ENCODE measurements at places on chromosomes 12 and 14.

DNA sequence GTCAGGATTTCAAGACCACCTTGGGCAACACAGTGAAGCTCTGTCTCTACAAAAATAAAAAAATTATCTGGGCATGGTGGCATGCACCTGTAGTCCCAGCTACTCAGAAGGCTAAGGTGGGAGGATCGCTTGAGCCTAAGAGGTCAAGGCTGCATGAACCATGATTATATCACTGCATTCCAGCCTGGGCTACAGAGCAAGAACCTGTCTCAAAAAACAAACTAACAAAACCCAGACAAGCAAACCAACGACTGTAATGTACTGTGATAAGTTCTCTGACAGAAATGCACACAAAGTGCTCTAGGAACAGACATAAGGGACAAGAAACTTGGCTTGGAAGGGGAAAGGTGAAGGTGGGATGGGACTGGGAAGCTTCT is 22.4 kb downstream of the ENTPD5 start:
- no peak for DNase-seq

DNA sequence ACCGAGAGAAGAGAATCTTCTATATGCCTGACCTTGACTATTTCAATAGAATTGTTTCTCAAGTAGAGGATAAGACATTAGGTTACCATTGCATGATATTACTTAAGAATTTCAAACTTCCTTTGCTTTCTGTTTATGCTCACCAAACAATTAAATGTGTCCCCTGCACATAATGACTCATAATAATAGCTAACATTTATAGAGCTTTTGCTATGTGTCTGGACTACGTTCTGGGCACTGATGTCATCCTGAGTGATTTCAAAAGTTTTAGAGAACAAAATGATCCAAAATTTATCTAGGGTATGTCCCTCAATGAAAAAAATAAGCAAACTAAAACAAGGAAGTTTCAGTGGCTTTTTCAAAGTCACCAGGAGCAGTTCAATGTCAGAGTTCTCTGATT is 38.8 kb downstream of the SLC15A5 start:
- DNase-seq, result no peak

- no peak for DNase-seq
Observed at GRCh38 chr12:94080341-94081009, 67.9 kb upstream of the PLXNC1 start.

DNA sequence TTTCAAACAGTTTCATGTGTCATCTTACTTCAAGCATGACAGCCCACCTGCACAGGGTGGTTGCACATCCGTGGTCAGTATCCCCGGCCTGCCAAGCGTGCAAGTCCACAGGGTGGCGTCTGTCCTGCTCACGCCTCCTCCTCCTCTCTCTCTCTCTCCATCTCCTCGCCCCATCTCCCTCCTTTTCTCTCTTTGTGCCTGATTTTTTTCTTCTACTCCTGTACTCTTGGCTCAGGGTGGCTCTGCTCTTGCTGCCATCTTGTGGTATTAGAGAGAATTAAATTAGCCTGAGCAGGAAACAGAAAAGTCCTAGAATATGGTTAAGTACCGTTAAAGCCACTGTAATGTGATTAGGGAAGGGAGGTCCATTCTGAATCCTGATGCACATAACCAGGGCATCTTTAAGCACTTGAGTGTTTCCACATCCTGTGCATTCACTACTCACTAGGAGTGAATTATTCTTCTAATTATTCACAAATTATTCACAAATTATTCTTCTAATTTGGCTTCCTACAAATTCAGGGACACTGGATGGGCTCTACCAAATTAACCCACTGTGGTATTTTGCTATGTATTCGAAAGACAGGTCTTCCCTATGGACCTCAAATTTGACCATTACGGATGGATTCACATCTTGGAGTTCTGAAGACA is 25.5 kb upstream of the DTX1 start:
- no peak for DNase-seq

DNA sequence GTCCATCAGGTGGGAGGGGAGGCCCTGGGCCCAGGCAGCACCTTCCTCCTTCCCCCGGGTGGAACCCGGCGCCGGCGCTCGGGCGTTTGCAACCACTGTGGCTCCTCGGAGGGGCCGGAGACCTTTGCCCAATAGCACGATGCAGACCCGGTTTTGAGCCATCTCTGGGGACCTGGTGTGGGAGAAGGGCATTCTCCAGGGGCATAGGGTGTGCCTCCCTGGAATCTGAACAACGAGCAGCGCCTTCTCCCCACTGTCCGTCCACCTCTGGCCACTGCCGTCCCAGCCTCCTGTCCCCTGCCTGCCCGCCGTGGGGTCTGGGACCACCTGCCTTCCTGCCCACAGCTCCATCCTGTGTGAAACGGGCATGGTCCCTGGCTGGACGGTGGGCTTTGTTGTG is 12.5 kb downstream of the ZFYVE21 start:
- no peak for DNase-seq

DNA sequence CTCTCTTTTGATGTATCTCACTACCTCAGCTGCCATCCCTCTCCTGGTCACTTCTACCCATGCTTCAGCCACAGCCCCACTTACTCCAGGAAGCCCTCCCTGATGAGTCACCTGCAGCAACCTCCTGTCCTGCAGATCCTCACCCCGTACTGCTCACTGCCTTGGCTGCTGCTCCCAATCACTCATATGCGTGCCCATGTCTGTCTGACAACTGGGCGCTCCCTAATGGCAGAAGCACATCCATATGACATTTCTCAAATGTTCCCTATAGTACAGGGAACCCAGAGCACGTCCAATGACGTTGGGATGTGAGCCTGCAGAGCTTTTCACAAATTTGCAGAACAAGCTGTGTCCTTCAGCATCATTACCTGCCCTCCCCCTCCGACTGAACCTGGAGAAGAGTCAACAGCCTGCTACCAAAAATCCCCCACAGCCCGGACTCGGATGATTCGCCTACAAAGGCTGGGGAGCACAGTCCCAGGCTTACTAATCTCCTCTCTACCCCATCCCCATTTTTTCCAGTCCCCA is 90.0 kb downstream of the SINHCAF start:
- DNase-seq, result no peak

- no peak for DNase-seq
Observed at GRCh38 chr12:118420673-118421072, 44.3 kb downstream of the SUDS3 start.

- peak; percentile 62 for DNase-seq
Observed at GRCh38 chr14:101731187-101732080, 30.1 kb upstream of the PPP2R5C start.

- no peak for DNase-seq
Observed at GRCh38 chr12:6450869-6451347, 934 bp upstream of the TAPBPL start.

DNA sequence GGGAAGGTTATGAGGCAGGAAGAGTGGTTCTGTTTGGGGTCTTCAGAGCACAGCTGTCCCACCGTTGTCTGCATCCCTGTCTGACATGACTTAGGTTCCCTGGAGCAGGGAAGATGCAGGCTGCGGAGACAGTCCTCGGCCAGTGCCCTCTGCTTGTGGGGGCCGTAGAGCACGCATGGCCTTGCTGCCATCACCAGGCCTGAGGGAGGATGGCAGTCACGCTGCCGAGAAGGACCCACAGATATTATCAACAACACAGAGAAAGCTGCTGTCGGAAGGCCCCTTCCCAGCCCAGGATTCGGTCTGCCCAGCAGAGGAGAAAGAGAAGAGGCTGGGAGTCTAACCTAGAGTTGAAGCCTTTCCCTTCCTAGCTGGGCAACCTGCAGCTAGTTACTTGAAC is 35.0 kb downstream of the ERH start:
- DNase-seq, result no peak

- no peak for DNase-seq
Observed at GRCh38 chr14:56145965-56146364, 27.8 kb downstream of the PELI2 start.

DNA sequence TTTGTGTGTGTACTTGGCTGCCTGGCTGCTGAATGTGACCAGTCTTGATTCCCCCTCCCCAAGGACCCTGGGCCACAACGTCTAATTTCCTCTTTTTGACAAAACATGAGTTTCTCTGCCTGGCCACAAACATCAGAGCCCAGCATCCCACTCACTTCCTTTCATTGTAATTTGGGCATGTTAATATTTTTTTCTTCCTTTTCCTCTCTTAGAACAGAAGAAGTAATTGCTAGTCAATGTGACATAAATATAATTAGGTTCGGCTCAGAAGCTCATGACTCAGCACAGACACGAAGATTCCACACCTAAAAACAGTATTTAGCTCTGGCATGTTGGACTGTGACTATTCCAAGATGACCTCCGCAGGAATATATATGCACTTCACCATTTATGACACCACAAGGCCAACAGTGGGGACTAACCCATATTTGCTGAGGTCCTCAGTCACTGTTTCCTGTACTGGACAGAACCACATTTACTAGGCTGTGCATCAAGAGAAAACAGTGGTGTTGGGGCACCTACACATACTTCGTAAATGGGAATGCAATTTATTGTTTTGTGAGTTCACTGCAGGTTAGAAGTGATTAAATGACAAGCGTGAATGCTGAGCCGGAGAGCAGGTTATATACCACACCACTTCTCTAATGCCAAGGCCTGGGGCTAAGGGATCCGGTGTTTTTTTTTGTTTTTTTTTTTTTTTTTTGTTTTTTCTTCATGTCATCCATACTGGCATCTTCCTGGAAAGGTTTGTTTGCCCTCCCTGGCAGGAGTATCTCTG is 4.2 kb downstream of the GSG1 start:
- no peak for DNase-seq

DNA sequence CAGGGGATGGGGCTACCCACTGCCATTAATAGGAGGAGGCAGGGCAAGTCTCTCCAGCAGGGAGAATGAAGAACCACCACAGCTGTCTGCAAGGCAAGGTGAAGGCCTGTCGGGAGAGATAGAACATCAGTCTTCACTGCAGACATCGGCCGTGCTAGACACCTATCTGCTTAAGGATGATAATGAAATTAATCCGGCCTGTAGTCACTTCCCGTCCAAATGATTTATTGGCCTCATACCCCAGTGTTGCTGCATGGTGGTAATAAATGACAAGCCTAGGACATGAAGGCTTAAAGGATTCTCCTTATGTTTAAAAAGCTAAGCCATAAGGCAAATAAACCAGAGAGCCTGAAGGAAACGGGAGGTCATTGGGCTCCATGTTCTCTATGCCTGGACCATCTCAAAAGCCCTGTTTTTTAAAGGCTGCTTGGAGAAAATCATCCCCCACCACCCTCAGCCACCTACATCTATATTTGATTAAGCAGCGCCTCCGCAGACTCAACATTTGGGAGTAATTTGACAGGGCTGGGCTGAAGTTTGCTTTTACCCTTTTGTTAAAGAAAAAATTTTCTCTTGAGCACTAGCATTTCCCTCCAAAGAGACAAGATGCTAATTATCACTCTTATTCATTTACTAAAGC is 137.7 kb downstream of the PLXNC1 start:
- DNase-seq, result no peak

Measured in stimulated activated CD8-positive, alpha-beta memory T cell treated with anti-CD3 and anti-CD28 coated beads, Interleukin-4, amount 100 ng/mL, for 4 hours (primary cell).